Dermis blood vessel endothelial cell (primary cell): ENCODE measurements at places on chromosomes 4 and X. TPM values are rescaled to one million over a fixed set of nuclear protein-coding genes. Genes with fewer than 3 reads are reported as not detected.

Gene SPP1
- total RNA-seq, result 4.4 and 11.6 TPM in 2 replicates

Gene EDA2R
- total RNA-seq, result 1.1 and 1.9 TPM in 2 replicates

Gene PARM1
- under 0.01 and 0.09 TPM in 2 replicates for total RNA-seq

Gene XK
- total RNA-seq, result 0.05 TPM in 1 of 2 replicates, not detected in the other

Gene UGT2A1
- under 0.01 and 0.05 TPM in 2 replicates for total RNA-seq

Gene EGF
- under 0.01 and 1.0 TPM in 2 replicates for total RNA-seq

Gene SLC10A6
- total RNA-seq, result 0.19 and 0.85 TPM in 2 replicates

Gene MAGEC3
- not detected in 2 replicates for total RNA-seq

Gene RPS3A
- 1,744 and 3,064 TPM in 2 replicates for total RNA-seq

GRCh38 chr4:101187841-101188240, 159.5 kb downstream of the PPP3CA start:
- peak; percentile 66 for DNase-seq

- DNase-seq, result no peak
Observed at GRCh38 chrX:3379111-3379510, 32.7 kb upstream of the MXRA5 start.

DNA sequence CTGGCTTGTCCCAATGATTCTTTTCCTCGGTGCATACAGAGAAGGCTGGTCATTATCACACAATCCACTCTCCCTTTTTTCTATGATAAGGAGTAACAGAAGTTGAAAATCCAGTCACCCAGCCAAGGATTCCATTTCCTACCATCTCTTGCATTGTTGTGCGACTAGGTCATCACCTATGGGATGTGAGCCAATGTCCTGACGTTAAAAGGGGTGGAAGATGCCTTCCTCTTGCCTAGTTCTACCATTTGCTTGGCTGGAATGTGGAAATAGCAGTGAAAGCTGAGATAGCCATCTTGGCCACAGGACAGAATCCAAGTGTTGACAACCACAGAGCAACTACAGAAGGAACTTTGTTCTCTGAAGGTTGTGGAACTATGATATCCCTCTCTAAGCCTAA, 132.2 kb upstream of the KIT start:
- no peak for DNase-seq

DNA sequence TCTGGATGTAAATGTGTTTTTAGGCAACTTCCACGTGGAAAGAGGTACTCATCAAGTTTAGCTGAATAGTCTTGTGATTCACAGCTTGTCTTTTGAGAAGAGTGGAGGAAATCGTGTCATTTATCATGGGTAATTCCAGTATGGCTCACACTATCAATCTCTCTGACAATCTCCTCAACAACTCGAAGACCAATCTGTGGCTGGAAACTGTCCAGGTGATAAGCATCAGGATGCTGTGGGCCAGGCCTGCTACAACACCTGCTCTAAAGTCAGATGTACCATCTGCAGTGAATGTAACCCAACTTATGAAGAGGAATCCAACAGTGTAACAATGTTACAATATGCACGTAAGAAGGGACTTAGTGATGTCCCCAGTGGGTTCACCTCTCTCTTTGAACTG, 132.1 kb upstream of the GK2 start:
- DNase-seq, result no peak

GRCh38 chrX:50756276-50756675, 57.7 kb downstream of the SHROOM4 start:
- no peak for DNase-seq

DNA sequence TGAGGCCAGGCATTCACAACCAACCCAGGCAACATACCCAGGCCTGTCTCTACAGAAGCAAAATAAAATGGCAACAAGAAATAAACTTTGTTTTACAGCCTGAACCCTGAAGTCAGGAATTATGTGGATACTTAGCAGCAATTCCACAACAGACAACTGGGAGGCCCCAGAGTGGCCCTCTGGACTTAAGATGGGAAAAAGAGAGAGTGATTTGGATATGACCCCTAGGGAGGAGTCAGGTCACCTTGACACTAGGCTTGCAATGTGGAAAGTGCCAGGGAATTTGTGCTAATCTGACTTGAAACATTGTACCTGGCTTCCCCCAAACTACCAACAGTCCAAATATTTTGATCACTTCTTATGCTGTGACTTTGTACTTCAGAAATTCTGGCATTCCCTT, 193.1 kb downstream of the PARM1 start:
- DNase-seq, result no peak
